Activated CD4-positive, alpha-beta T cell treated with anti-CD3 and anti-CD28 coated beads for 4 hours (primary cell): ENCODE measurements at places on chromosomes 12 and 14.

GRCh38 chr12:132414634-132415326 lies 75.2 kb upstream of the FBRSL1 start:
- DNase-seq: peak; percentile 78

DNA sequence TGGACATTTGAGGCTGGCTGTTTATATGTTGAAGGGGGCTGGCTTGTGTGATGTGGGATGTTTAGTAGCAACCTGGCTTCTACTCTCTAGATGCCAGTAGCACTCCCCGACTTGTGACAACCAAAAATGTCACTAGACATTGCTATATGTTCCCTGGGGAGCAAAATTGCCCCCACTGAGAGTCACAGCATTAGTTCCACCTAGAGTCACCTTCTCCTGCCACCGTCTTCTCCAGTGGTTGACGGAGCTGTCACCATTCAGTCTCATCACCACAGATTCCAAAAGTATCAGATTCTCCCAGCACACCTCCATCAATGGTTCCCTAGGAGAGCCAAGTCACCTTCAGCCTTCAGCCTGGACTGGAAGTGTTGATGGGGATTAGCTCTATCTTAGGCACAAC lies 7.8 kb upstream of the KRT76 start:
- DNase-seq: no peak

GRCh38 chr14:58280954-58281787 lies 17.2 kb upstream of the ARID4A start:
- DNase-seq: peak; percentile 29

GRCh38 chr14:29913566-29913965 lies 14.1 kb downstream of the PRKD1 start:
- no peak for DNase-seq

DNA sequence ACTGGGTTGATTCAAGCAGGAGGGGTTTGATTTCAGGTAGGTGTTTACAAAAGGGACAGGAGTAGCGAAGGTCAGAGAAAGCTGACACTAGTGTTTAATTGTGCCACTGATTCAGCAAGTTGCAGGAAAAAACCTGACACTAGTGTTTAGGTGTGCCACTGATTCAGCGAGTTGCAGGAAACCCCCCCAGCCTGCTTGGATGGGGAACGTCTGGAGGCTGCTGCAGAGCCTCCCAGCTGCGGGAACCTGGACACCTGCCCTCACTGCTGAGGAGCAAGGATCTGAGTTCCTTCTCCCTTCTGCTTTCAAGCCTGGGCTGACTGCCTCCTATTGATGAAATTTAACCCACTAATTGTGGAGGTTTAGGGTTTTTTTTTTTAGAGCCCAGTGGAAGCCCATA lies 84.2 kb downstream of the AVPR1A start:
- DNase-seq: no peak

DNA sequence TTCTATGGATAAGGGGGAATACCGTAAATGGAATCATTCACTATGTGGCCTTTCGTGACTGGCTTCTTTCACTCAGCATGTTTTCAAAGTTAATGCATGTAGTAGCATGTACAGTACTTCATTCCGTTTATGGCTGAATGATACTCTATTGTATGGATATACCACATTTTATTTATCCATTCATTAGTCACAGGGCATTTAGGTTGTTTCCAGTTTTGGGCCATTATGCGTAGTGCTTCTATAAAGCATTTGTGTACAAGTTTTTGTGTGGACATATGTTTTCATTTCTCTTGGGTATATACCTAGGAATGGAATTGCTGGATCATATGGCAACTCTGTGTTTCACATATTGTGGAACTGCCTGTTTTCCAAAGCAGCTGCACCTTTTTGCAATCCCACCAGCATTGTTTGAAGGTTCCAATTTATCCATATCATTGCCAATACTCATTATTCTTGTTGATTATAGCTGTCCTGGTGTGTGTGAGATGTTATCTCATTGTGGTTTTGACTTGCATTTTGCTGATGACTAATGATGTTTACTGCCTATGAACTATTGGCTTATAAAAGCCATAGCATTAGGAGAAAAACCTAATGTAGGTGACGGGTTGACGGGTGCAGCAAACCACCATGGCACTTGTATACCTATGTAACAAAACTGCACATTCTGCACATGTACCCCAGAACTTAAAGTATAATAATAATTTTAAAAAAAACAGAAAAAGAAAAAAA lies 45.5 kb downstream of the ATF7IP start:
- DNase-seq: no peak

- DNase-seq: no peak
These were observed 27.9 kb downstream of the RHOF start for GRCh38 chr12:121765573-121765972.

GRCh38 chr14:104965561-104966231 lies 12.5 kb downstream of the AHNAK2 start:
- no peak for DNase-seq
